AG08396 (cell line): ENCODE measurements at places on chromosomes 5 and 9.
A peak's percentile ranks its signal among the peaks of the same experiment; 100 is the strongest.

DNA sequence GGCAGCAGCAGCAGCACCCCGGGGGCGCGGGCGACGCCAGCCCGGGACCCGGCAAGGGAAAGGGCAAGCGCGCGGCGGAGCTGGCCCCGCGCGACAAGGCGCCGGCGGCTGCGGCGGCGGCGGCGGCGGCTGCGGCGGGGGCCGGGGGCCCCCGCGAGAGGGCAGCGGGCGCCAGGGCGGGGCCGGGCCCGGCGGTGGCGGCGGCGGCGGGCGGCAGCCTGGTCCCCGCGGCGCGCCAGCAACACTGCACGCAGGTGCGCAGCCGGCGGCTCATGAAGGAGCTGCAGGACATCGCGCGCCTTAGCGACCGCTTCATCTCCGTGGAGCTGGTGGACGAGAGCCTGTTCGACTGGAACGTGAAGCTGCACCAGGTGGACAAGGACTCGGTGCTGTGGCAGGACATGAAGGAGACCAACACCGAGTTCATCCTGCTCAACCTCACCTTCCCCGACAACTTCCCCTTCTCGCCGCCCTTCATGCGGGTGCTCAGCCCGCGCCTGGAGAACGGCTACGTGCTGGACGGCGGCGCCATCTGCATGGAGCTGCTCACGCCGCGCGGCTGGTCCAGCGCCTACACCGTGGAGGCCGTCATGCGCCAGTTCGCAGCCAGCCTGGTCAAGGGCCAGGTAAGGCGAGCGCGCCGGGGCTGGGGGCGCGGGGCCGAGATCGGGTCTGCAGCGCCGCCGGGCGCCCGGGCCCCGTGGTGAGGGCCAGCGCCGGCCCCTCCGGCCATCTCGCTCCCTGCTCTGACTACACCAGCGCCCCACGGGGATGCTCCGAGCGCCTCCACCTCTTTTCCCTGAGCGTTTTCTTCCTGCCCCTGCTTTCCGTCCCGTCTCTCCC lies at the start of gene UBE2QL1:
Gene UBE2QL1, plus strand, starts transcription at position 238 of the 843 bp plus-strand sequence. Its CDS starts 35 bp downstream, at position 273.
- DNase-seq = no peak

DNA sequence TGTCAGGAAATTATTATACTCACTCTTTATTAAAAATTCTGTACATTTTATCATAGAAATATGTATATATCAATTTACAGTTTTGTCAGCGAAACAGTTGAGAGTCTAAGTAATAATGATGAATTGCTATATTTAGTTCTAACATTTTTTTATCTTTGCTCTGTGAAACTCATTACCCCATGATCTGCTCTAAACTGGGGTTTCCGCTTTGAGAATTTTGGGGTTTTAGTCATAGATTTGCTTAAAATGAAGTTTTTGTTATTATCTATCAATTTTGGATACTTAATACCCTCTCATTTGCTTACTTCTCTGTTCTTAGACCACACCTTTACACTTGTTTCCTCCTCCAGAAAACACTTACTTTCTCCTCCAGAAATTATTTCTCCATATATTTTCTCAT lies 333.8 kb upstream of the MPDZ start:
- no peak for DNase-seq

- DNase-seq = no peak
These were observed 156.2 kb upstream of the NR3C1 start for GRCh38 chr5:143559586-143560109.

GRCh38 chr9:90735952-90736351 lies 65.7 kb upstream of the SYK start:
- DNase-seq = no peak

- no peak for DNase-seq
These were observed 30.3 kb upstream of the TRAF1 start for GRCh38 chr9:120956862-120957261.

DNA sequence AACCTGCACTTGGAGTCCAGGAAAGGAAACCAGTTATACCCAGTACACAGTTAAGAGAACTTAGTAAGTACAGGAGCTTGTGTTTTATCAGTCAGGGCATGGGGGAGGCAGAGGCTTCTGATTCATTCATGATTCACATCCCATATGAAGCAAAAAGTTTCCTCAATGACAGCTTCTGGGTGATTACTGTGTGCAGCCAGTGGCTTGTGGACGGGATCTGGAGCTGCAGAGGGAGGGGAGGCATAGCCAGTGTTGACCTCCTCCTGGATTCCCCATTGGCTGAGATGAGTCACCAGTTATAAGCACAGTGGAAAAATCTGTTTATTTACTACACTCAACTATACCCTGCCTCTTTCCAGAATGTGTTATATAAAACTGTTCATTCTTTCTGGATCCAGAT lies 17.7 kb downstream of the IL31RA start:
- DNase-seq = peak; percentile 79
